Germinal center (tissue), 1 donor: ENCODE measurements at places on chromosomes 7 and 10.

GRCh38 chr7:141160246-141160860 is 86.5 kb downstream of the TMEM178B start:
- no peak for DNase-seq

- DNase-seq, result peak; percentile 33
Observed at GRCh38 chr10:109996225-109996624, 11.6 kb upstream of the ADD3 start.

DNA sequence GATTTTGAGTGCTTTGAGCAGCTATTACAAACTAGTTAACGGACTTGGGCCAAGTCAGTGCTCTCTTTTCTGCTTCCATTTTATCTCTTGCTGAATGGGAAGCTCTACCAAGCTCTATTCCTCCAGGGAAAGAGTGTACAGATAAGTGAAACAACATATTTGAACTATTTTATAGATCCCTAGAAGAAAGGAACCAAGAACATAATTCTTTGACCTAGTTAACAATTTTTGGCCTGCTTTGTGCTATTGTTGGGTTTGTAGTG is 244.8 kb downstream of the PRKG1 start:
- no peak for DNase-seq

- no peak for DNase-seq
Observed at GRCh38 chr7:50207686-50208255, 96.7 kb upstream of the IKZF1 start.

- no peak for DNase-seq
Observed at GRCh38 chr10:86658751-86659150, 4.4 kb downstream of the OPN4 start.

GRCh38 chr7:43302211-43302711 is 189.8 kb downstream of the HECW1 start:
- no peak for DNase-seq

DNA sequence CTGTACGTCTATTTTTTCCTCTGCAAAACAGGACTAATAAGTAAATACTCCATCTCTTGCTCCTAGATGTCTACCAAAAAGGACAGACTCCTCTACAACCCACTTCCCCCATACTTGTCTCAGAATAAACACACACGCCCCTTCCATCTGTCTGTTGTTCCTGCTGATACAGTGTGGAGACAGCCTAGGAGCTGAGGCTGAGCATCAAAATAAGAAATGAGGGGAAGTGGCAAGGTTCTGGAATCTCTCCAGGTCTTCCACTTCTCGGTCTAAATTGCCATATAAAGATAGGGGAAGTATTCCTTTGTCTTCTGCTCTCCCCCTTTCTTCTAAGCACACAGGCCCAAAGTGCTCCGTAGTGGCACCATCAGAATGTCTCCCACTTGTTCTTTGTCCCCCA is 30.8 kb upstream of the VSIR start:
- no peak for DNase-seq

GRCh38 chr10:131901181-131901829 is 497 bp downstream of the PPP2R2D start:
- DNase-seq, result peak; percentile 68

- no peak for DNase-seq
Observed at GRCh38 chr7:26507108-26507987, 215.7 kb downstream of the SNX10 start.

- no peak for DNase-seq
Observed at GRCh38 chr7:112908086-112908485, 117.9 kb upstream of the TMEM168 start.

DNA sequence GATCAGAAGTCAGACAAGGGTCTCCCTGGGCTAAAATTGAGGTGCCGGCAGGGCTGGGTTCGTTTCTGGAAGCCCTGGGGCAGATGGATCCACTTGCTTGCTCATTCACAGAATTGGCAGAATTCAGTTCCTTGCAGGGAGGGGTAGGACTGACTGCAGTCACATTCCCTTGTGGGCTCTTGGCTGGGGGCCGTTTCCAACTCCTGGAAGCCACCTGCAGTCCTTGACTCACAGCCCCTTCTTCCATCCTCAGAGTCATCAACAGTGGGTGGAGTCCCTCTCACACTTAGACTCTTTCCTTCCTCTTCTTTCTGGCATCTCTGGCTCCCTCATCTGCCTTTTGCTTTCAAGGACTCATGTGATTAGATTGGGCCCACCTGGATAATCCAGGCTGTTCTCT is 54.6 kb upstream of the NANOS1 start:
- no peak for DNase-seq

- no peak for DNase-seq
Observed at GRCh38 chr7:77506899-77507298, 30.2 kb upstream of the PTPN12 start.

DNA sequence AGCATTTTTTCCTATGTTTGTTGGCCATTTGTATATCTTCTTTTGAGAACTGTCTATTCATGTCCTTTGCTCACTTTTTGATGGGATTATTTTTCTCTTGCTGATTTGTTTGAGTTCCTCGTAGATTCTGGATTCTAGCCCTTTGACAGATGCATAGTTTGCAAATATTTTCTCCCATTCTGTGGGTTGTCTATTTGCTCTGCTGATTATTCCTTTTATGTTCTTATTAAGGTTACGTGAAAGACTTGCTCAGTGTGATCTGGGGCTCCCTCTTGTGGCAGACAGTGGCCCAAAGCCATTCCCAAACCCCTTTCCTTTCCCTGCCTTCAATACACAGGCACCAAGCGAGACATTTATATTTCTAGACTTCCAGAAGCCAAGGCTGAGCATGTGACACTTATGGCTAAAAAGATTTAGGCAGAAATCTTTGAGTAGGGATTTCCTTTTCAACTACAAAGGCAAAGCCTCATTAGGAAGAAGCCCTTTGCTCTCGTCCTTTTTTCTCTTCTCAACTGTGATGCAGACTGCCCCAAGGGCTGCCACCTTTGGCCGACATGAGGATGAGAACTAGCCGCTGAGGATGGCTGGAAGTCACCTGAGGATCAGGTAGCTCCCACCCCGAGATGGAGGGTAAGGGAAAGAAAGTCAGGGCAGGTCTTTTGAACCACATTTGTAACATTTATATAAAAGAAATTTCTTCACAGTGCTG is 23.6 kb downstream of the ST8SIA6 start:
- DNase-seq, result peak; percentile 31

- DNase-seq, result no peak
Observed at GRCh38 chr10:129631006-129631405, 164.0 kb downstream of the MGMT start.

DNA sequence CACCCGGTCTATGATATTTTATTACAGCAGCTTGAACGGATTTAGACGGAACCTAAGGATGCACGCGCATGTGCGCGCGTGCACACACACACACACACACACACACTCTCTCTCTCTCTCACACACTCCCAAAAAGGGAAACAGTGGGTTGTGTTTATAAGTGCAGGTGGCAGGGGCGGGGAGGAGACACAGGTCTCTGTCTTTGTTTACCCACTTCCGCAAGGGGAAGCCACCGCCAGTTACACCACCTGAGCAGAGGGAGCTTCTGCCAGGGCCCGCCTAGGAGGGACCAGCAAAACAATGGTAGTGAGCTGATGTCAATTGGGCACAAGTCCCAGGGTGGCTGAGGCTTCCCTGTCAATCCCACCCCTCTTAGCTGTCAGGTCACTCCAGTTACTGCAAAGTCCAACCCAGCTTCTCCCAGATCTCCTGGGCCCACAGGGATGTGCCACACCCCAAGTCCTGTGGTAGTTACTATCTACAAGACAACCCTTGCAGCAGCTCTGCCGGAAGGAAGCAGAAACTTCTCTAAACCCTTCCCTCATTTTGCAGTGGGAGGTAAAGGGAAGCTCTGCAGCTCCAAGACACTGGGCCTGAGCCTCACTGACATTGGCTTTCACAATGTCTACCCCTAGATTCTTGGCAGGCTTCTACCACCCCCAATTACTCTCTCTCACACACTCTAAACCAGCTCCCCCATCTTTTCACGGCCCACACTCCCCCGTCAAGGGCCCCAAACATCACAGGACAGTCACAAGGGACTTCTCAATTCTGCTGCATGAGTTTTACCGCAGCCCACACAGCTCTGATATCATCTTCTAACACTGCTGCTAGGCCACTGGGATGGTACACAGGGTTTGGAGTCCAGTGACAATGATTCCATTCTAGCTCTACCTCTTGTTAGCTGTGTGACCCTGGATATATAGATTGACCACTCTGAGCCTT is 17.6 kb downstream of the ANXA11 start:
- DNase-seq, result peak; percentile 89

GRCh38 chr7:74006451-74007241 is 21.3 kb upstream of the ELN start:
- no peak for DNase-seq
